Large intestine (tissue), 12 donors: ENCODE measurements at places on chromosomes 16 and 17. TPM values are rescaled to one million over a fixed set of nuclear protein-coding genes. Genes with fewer than 3 reads are reported as not detected.

ZNF385C gene
- polyA plus RNA-seq: 1.4 TPM

MMP15 gene
- 56.8 TPM for polyA plus RNA-seq

HAS3 gene
- 1.2 TPM for polyA plus RNA-seq

PITPNM3 gene
- polyA plus RNA-seq: 1.4 TPM

JPH3 gene
- 2.2 TPM for polyA plus RNA-seq

DNA sequence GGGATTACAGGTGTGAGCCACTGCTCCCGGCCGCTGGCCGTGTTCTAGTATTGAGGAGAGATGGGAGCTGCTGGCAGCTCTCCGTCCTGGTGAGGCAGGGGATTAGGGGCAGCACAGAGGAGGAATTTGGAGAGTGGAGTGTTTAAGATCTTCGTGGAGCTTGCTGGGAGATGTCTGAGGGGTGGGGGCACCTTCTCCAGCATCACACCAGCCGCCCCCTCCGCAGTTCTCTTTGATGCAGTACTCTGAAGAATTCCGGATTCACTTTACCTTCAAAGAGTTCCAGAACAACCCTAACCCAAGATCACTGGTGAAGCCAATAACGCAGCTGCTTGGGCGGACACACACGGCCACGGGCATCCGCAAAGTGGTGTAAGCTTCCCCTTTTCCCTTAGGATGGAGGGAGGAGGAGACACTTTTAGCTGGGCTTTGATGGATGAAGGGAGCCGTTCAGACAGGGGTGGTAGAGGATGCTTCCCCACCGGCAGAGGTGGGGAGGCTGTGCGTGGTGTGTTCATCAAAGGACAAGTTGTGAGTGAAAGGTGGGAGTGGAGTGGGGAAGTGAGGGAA lies 11.9 kb downstream of the ITGAM start:
- no peak for DNase-seq
- no peaks in the 10 kb centered on the region for H3K36me3 ChIP-seq
- H3K27me3 ChIP-seq: peaks cover 3% of the 10 kb centered on the region
- no peaks in the 10 kb centered on the region for H3K4me1 ChIP-seq
- H3K27ac ChIP-seq: no peak overlapping the region

DNA sequence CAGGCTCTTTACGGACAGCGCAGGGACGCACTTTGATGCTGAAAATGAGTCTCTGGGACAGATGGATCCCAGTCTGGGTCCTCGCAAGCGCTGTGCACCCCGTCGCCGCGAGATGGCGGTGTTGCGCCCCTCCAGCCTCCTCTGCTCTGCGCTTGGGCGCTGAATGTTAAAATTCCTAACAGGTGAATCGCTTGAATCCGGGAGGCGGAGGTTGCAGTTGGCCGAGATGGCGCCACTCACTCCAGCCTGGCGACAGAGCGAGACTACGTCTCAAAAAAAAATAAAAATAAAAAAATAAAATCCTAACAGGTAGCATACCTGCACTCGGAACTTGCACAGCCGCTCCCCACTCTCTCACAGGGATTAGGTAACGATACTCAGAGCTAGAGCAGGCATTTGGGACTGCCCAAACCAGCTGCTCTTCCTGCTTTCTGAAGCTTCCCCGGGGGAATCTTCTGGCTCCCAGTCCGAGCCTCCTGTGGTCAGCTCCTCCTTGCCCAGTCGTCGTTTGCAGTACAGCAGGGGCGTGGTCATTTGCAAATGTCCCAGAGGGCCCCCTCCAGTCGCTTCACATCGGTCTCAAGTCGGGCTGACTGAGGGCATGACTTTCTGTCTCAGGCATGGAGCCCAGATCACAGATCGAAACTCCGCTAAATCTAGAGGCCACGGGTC lies 26.2 kb upstream of the OSGIN1 start:
- peaks cover 11% of the 10 kb centered on the region for H3K36me3 ChIP-seq
- H3K4me1 ChIP-seq: peaks cover 7% of the 10 kb centered on the region
- peak overlapping the region; percentile 2 for H3K4me3 ChIP-seq

DNA sequence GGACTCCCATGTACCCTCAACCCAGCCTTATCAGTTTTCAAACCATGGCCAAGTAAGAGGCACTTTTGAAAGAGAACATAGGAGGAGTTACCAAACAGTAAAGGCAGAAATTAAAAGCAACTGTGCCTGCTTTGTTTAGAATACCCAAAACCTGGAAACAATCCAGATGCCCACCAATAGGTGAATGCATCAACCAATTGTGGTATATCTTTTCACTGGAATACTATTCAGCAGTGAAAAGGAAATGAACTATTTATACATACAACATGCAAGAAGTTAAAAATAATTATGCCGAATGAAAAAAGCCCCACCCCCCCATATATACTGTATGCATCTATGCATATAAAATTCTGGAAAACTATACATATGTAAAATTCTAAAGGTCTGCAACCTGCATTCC lies 37.0 kb downstream of the PITPNC1 start:
- H3K36me3 ChIP-seq: no peaks in the 10 kb centered on the region
- DNase-seq: no peak
- H3K4me1 ChIP-seq: no peaks in the 10 kb centered on the region
- H3K4me3 ChIP-seq: no peak overlapping the region
- no peak overlapping the region for H3K27ac ChIP-seq

GRCh38 chr17:82399601-82400101 lies 18.5 kb upstream of the HEXD start:
- no peak overlapping the region for H3K27ac ChIP-seq
- no peak for DNase-seq

GRCh38 chr17:80260791-80261158 lies at the start of gene RNF213:
Gene RNF213 (plus strand): TSS chr17:80260852. CDS start chr17:80263682, 2,830 bp downstream.
- peaks cover 5% of the 10 kb centered on the region for H3K36me3 ChIP-seq
- peak within 1 kb of the TSS; percentile 94 for H3K4me3 ChIP-seq
- peak within 1 kb of the TSS; percentile 95 for H3K27ac ChIP-seq
- peaks cover 30% of the 10 kb centered on the region for H3K4me1 ChIP-seq
- peak; percentile 75 for DNase-seq

DNA sequence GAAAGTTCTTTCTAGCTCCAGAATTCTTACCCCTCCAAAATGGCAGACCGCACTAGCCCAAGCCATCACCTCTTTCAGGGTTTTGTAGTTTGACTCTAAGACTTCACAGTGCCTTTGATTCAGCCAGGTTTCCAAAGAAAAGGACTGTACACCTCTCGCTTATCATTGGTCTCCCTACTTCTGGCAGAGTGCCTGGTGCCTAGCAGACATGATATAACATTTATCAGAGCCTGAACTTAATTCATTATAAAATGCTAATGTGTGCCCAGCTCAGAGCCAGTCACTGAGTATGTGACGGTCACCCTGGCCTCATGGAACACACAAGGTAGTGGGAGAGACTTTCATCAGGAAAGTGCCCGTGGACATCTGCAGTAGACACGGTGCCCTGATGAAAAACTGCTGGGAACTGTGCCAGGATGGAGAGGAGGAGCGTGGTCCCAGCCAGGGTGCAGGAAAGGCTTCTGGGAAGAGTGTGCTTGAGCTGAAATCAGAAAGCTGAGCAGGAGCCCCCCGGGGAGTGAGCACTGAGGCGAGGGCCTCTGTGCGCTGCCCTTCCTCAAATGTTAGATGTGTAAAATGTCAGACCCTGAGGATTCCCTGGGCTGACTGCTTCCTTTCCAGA lies 34.3 kb upstream of the LGALS9 start:
- H3K27me3 ChIP-seq: no peaks in the 10 kb centered on the region
- no peak overlapping the region for H3K4me3 ChIP-seq
- DNase-seq: no peak
- H3K27ac ChIP-seq: no peak overlapping the region
- no peaks in the 10 kb centered on the region for H3K4me1 ChIP-seq

- H3K27me3 ChIP-seq: no peaks in the 10 kb centered on the region
- H3K4me1 ChIP-seq: peaks cover 51% of the 10 kb centered on the region
- DNase-seq: no peak
- H3K36me3 ChIP-seq: peaks cover 25% of the 10 kb centered on the region
Measured at GRCh38 chr17:38728290-38728831, 1.8 kb upstream of the CISD3 start.
